ENCODE measurements at places on chromosomes 16 and 17. TPM values are rescaled to one million over a fixed set of nuclear protein-coding genes. Genes with fewer than 3 reads are reported as not detected.

The TBC1D3I gene
- total RNA-seq = 3.0 TPM

The CEMP1 gene
- total RNA-seq = not detected

The TAT gene
- not detected for total RNA-seq

The TBC1D3C gene
- total RNA-seq = not detected

The MARVELD3 gene
- 0.25 TPM for total RNA-seq

The TLCD3B gene
- total RNA-seq = 253 TPM

The NFATC2IP gene
- total RNA-seq = 59.6 TPM

The KCNH4 gene
- 0.71 TPM for total RNA-seq

The CCL4 gene
- total RNA-seq = not detected

The NPIPB5 gene
- total RNA-seq = 278 TPM

The FAM171A2 gene
- 81.3 TPM for total RNA-seq

The ENPP7 gene
- not detected for total RNA-seq

The OSGIN1 gene
- not detected for total RNA-seq

The RBFOX1 gene
- total RNA-seq = 30.5 TPM

The CANT1 gene
- 33.3 TPM for total RNA-seq

The TMEM238L gene
- total RNA-seq = not detected

The ADORA2B gene
- total RNA-seq = 0.32 TPM

The SCGB1C2 gene
- total RNA-seq = not detected

The ARL6IP1 gene
- total RNA-seq = 238 TPM

The LRRC37A gene
- 11.5 TPM for total RNA-seq

The CD68 gene
- total RNA-seq = not detected

The KRTAP9-8 gene
- not detected for total RNA-seq

The MT1E gene
- not detected for total RNA-seq

The EPN3 gene
- total RNA-seq = 0.12 TPM

The KRT39 gene
- total RNA-seq = not detected

All from glutamatergic neuron (in vitro differentiated cells).